Foreskin fibroblast (primary cell): ENCODE measurements at places on chromosomes 12 and 14.

- peak; percentile 43 for DNase-seq
Observed at GRCh38 chr14:54173802-54174201, 217.2 kb upstream of the BMP4 start.

GRCh38 chr14:52008136-52008535 is 18.8 kb downstream of the RTRAF start:
- DNase-seq, result no peak

- no peak for DNase-seq
Observed at GRCh38 chr12:85308374-85308773, 28.4 kb downstream of the ALX1 start.

- no peak for DNase-seq
Observed at GRCh38 chr14:33493266-33493665, 457.6 kb downstream of the EGLN3 start.

DNA sequence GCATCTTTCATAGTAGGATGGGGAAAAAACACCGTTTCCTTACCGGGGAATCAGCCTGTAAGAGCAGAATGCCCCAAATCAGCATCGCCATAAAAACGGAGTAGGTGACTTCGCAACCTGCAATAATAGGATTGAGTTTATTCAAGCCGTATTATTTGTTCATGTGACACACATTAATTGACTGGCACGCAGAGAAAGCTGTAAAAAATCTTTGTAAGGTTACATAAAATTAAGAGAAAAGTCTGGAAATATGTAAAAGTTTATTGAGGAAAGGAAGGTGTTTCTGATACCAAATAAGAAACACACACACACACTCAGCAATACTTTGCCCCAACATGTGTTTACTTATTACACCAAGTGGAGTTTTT is 628 bp upstream of the CAPRIN2 start:
- DNase-seq, result no peak

- DNase-seq, result no peak
Observed at GRCh38 chr12:89245090-89245489, 107.2 kb downstream of the DUSP6 start.

DNA sequence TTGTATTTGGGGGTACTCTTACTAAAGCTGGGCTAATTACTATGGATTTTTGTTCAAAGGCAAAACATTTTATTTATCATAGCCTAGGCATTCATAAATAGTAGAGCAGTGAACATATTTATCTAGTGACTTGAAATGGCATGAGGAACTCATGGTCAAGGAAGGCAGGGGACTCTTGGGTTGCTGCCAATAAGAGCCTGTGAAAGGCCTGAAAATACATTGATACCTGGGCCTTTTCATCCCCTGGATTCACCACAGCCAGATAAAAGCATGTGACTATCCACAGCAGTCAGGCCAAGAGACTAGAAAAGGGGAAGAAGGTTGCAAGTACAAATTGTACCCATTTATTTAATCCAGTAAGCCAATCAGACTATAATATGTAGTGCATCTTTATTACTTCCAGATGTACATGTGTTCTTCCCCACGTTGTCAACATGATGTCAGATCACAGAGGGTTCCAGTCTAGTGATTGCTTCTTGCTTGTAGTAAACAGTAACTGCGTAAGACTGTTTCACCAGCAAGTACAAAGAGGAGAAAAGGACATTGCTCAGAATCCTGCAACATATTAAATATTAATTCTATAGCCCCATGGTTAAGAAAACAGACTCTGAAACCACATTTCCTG is 409.7 kb downstream of the NOVA1 start:
- peak; percentile 37 for DNase-seq

DNA sequence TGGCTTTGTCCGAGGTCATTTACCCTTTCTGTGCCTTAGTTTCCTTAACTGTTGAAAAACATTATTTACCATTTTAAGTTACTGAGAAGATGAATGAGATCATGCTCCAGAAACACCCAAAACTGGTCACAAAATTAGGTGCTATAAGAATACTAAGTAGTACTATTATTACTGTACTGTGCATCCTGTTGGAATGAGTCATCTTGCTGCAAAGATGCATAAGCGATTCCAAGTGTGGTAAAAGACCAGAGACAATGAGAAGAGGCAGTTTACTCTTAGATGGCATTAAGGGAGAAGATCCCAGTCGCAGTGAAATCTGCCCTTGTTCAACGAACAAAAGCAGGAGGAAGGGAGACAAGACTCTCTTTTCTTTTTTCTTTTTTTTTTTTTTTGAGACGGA is 4.2 kb upstream of the PLEKHA5 start:
- peak; percentile 36 for DNase-seq

DNA sequence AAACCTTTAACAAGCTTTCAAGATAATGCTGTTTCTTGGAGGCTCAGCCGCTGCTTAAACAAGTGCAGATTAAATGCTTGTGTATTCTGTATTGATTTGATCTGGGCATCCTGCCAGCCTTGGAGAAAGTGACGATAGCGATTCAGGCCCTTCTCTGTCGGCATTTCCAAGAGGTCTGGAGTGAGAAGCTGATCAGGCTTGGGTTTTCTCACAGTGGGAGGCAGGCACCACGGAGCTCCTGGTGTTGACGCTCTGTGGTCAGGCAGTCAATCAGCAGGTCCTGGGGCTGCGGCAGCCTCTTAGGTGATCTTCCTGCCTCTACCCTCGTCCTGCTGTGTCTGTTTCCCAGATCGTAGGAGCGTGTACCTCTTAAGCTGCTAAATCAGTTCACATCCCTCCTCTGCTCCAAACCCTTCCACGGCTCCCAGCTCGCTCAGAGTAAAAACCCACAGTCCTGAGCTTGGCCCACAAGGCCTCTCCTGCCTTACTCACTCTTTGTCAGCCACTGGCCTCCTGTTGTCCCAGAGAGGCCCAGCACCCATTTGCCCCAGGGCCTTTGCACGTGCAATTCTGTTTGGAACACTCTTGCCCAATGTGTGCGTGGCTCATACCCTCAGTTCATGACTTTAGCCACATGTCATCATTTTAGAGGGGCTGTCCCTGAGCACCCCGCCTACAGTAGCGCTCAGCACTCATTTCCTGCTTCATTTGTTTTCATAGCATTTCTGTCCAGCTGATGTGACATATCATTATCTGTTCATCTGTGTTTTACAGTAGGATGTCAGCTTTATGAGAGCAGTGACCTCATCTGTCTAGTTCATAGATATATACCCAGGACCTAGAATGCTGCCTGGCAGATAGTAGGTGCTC is 155.4 kb downstream of the AACS start:
- DNase-seq, result no peak

DNA sequence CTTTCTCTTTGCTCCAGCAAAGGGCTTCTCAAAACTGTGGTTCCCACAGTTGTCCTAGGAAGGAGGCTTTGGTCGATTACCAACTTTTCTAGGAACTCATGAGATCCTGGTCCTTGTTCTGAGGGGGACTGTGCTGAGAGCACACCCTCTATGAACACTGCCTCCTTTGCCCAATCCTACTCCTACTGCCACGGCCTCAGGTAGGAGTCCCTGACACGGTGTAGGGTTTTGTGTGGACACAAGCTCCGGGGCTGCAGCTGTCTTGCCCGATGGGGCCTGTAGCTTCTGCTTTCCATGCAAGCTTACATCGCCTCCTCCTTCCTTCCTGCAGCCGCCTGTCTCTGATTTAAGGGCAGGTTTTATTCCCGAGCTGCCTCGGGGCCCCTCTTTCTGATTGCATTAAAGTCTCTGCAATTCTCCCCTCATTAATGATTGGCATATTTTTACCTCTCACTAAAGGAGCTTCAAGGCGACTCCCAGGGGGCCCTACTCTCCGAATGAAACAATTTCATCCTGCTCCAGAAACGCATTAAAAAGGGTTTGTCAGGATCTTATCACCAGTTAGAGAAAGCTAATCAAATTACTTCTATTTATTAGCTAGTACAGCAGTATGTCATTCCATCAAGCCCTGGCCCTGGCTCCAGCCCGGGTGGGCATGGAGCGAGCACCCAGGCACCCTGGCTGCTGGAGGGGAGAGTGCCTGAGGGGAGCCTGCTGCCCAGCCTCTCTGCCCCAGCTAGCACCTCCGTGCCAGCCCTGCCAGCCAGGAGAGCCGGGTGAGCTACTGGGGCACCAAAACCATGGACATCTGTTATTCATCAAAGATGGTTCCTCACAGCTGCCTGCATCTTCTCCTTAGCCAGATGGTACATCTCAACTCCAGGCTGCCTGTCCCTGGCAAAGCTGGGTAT is 38.0 kb upstream of the ESRRB start:
- peak; percentile 9 for DNase-seq

GRCh38 chr12:19988001-19988400 is 380.3 kb upstream of the PDE3A start:
- no peak for DNase-seq

GRCh38 chr14:104650981-104651875 is 38.2 kb upstream of the INF2 start:
- DNase-seq, result no peak

DNA sequence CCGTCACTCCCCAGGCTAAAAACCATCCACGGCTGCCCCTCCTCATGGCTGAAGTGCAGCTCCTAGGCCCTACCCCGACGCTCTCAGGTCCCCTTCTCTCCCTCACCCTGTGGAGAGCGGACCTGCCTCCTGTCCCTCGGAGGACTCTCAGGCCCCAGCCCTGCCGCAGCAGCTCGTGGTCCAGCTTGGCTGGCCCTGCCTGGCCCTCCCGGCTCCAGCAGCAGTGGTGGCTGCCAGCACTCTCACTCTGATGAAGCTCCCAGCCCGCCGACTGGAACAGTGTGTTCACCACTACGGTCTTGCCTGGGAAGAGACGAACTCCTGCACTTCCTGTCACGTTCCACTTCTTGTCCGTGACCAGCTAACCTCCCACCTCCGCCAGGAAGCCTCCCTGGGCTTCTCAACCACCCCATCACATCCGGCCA is 11.1 kb downstream of the BAG5 start:
- DNase-seq, result no peak

DNA sequence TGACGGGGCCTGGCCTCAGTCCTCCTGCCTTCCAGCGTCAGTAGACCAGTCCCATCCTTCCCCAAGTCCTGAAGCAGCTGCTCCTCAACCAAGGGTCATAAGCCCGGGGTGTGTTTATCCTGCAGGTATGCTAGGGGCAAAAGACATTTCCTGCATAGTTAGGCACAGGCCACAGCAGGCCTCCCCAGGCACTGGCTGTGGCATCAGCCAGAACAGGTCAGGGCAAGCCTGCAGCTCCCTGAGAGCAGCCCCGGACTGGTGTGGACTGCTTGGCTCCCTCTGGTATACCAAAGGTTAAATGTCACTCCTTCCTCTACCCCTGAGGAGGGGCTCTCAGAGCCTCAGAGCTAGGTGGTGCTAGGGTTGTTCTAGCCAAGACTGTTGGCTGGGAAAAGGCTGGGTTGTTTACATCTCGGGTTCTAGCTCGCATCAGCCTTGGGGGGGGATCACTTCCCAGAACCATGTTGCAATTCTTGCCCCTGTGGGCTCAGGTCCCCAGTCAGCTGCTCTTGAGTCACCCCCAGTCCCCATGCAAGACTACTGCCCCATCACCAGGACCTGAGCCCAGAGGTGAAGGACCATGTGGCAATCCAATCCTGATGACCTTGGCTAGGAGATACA is 2.9 kb downstream of the MMP14 start:
- peak; percentile 72 for DNase-seq

GRCh38 chr12:79402606-79403005 is 288.2 kb downstream of the PAWR start:
- no peak for DNase-seq

- DNase-seq, result no peak
Observed at GRCh38 chr14:103905842-103906456, 22.3 kb upstream of the TDRD9 start.

DNA sequence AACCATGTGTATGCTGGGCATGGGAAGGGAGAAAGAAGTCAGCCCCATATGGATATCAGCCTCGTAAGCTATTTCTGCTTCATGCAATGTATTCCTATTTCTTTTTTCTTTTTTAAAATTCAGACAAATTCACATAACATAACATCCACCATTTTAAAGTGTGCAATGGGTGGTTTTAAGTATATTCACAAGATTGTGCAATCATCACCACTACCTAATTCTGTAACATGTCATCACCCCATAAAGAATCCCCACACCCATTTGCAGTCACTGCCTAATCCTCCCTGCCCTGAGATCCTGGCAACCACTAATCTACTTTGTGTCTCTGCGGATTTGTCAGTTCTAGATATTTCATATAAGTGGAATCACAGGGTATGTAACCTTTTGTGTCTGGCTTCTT is 9.5 kb downstream of the POMT2 start:
- peak; percentile 70 for DNase-seq

DNA sequence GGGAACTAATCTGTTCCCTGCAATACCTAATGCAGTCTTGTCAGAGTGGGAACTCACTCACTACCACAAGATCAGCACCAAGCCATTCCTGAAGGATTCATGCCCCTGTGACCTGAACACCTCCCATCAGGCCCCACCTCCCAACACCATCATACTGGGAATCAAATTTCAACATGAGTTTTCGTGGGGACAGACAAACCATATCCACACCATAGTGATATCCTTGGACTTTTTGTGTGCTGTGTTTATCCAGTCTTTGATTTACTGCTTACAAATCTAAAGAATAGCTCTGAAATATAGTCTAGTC is 243.5 kb downstream of the FBXL14 start:
- DNase-seq, result no peak

GRCh38 chr14:100132161-100132902 is 27.1 kb downstream of the DEGS2 start:
- peak; percentile 77 for DNase-seq

DNA sequence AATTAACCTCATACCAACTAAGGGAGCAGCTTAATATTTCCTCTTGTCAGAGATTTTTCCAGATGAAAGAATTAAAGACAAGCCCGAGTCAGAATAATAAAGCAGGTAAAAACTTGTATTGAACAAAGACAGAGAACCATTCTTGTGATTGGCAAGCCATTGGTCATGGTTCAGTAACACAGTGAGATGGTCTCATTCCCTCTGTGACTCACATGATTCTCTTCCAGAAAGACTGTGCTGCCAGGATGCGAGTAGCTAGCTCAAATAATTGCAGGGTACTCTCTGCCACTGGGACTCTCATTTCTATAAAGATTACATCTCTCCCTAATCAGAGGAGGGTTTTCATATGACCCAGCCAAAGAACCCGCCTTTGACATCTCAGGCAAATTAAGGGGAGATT is 179.4 kb downstream of the PHLDA1 start:
- peak; percentile 50 for DNase-seq

- DNase-seq, result no peak
Observed at GRCh38 chr12:93667672-93668071, 9.5 kb upstream of the CRADD start.

DNA sequence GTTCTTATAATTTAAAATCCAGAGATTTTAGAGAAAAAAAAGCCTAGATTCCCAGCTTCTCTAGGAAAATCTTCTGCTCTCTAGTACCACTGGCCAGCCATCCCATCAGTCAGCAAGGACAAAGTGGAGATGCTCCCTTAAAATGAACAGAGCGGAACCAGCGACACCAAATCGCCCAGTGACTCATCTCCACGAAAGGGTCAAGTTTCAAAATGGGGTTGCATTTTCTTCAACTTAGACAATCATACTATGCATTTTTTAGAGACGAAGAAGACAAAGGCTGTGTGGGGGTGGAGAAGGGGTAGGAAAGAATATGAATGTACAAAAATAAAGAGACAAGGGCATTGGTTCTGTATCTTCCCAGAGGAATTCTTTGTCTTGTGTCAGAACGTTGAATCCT is 212.0 kb downstream of the SLC15A4 start:
- DNase-seq, result no peak

- DNase-seq, result peak; percentile 61
Observed at GRCh38 chr14:30005114-30005808, 77.6 kb upstream of the PRKD1 start.
